ENCODE measurements at places on chromosomes 5 and 9.

- DNase-seq, result no peak
These were observed 36.1 kb upstream of the SSBP2 start for GRCh38 chr5:81786991-81787390.

- no peak for DNase-seq
These were observed 5.7 kb downstream of the RPP25L start for GRCh38 chr9:34606190-34606589.

- DNase-seq, result peak; percentile 21
These were observed 287.1 kb downstream of the TENT4A start for GRCh38 chr5:7000310-7000709.

- no peak for DNase-seq
These were observed 172.5 kb upstream of the OTULINL start for GRCh38 chr5:14408969-14409586.

GRCh38 chr9:117050007-117050406, 362.9 kb downstream of the TRIM32 start:
- no peak for DNase-seq

DNA sequence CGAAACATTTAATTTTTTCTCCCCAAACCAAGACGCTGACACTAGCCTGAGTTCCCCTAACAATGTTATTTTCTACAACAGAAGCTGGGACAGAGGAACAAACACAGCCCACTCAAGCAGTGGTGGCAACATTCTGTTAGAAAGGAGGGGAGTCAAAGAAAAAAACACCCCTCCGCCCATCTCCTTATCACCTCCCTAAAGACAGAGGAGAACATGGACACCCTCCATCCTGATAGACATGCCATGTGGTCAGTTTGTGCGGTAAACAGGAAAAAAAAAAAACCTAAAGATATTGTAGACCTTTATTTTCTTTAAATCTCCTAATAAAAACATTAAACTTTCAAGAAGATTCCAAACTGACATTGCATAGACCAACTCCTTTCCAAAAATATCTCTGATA, 2.9 kb upstream of the DPM2 start:
- no peak for DNase-seq

GRCh38 chr5:135365281-135365680, 33.8 kb downstream of the MACROH2A1 start:
- DNase-seq, result no peak

DNA sequence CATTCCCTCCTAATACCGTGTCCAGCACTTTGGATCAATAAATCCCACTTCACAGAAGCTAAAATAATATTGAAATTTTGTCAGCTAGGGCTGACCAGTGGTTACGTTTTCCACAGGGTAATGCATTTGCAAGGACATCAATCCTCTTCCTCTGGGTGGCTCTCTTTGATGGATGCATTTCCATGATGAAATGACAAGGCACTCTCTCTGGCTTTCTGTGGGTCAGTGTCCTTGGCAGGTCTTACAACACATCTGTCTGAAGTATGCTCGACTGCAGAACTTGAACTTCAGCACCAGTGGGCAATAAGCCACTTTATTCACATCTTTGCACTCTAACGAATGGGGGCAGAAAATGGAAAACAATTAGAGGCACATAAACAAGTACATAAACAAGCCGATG, 330.1 kb downstream of the ADAMTS6 start:
- DNase-seq, result no peak

DNA sequence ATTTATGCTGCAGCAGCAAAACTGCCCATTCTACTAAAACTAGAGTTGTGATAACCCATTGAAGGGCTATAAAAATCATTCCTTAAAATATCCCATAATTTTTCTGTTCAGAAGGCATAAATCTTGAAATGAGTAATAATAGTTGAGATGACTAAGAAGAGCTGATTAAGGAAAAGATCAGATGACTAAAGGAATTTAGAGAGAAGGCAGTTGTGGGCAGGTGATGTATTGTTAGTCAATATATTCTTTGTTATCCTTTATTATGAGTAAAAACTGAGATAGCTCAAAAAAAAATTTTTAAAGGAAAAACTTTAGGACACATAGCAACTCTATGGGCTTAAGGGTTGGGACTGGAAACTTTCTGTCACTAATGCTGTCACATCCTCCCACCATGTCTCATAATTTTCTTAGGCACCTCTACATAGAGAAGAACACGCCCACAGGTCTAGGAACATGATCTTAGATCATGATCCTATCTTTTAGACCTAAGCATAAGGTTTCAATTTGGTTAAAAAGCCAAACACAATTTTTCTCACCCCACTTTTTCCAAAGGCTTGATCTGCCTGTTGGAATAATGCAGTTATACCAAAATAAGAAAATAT, 597.5 kb upstream of the MEF2C start:
- DNase-seq, result no peak

DNA sequence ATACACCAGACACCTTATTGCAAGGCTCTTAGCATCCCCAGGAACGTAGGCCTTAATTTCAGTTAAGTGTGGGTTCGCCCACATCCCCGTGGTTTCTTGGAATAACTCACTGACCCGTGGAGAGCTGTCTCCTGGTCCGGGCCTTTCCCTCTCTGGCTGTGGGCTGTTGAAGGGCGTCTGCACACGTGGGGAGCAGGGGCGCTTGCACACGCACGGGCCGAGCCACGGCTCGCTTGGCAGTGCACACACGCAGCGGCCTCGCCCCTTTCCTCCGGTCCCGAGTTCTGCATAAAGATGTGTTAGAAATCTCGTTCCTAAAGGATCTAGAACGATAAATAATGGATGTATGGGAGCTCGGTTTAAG, 141.9 kb downstream of the PBX3 start:
- peak; percentile 2 for DNase-seq

- DNase-seq, result no peak
These were observed 39.6 kb downstream of the TJP2 start for GRCh38 chr9:69213647-69214046.

DNA sequence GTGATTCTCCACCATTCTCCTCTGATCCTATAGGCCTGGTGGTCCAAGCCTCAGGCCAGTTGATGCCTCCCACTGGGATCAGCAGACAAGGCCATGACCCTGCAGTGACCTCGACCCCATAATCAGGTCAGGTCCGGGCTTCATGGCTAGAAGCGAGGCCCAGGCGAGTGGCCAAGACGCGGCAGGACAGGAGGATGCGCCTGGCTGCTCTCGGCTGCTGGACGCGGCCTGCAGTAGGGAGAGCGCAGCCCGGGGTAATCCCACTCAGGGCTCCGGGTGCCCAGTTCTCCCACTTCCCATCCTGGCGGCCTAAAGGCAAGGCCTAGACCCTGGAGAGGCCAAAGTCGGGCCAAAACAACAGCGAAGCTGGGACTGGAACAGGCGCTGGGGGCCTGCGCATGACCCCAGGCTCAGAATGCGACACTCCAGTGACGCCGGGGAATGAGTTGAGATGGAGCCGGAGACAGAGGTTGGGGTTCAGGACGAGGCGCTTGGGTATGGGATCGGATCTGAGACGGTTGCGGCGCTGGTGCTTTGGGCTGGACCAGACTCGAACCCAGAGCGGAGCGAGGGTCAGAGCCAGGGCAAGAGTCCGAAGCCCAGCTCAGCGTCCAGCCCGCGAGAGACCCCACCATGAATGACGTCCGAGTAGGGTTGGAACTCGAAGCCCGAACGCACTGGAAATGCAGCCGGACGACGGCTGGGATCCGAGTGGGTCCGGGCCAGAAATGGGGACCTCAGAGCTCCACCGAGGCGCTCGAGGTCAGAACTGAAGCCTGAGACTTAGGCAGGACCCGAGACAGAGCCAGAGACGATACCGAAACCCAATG, 3.2 kb downstream of the LHX6 start:
- no peak for DNase-seq

DNA sequence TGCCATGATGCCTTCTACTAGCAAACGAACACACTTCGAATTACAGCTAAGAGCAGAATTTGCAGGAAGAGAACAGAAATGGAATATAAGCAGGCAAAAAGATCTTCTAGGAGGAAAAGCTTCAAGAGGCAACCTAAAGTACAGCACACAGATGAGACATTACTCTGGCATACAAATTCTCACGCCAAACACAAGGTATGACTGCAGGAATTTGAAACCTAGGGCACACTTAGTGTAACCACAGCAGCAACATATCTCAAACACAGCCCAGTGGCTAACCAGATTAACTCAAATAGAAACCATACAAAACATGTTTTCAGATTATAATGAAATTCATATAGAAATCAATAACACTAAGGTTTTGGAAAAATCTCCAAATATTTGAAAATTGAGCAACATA, 481.0 kb upstream of the RGMB start:
- DNase-seq, result peak; percentile 22

DNA sequence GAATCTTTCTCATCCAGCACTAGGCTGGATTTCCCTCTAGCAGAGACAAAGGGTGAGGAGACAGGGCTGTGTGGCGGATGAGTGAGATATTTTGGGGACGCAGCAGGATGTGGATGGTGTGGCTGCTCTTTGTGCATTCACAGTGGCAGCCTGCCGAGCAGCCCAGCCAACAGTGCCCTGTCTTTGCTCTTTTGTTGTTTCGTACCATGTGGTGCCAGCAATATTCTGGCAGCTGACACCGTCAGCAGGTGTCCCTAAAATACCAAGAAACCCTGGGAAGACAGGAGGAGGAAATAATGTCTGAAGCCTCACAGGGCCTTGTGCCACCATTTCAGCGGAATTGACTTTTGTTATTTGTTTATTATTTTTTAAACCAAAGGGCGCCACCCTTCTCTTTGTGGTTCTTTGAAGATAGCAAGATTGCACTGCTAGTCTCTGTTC, 141.4 kb downstream of the CCDC192 start:
- no peak for DNase-seq

DNA sequence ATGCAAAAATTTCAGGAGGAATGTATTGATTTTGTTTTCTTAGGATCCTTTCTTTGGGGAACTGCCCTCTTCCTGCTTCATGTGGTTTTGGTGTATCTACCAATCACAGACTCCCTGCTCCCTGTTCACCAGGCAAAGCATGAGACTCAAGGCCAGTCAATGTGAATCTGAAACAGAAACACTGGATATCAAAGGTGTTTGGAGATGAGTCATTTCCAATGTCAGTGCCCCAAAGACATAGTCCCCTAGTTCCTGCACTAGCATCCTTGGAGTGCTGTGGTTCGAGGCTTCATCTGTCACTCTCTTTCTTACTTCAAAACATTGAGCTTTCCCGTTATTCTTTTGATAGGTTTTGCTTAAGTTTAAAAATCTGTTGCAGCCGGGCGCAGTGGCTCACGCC, 8.1 kb downstream of the PPP3R2 start:
- DNase-seq, result peak; percentile 81

DNA sequence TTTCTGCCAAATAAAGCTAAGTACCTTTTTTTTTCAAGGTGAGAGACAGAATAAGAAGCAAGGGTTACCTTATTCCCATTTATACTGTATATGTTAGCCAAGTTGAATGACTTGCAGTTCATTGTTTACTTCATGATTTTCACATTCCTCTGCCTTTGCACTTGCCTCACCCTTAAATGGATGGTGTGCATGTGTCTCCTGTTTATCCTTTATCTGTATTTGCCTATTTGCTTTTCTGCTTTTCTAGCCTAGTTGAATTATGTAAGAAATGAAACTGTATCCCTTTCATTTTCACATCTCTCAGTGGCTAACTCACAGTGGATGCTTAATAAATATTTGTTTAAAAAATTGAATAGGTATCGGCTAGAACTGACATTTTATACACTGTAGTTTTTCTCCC, 200.8 kb upstream of the ST8SIA4 start:
- no peak for DNase-seq

DNA sequence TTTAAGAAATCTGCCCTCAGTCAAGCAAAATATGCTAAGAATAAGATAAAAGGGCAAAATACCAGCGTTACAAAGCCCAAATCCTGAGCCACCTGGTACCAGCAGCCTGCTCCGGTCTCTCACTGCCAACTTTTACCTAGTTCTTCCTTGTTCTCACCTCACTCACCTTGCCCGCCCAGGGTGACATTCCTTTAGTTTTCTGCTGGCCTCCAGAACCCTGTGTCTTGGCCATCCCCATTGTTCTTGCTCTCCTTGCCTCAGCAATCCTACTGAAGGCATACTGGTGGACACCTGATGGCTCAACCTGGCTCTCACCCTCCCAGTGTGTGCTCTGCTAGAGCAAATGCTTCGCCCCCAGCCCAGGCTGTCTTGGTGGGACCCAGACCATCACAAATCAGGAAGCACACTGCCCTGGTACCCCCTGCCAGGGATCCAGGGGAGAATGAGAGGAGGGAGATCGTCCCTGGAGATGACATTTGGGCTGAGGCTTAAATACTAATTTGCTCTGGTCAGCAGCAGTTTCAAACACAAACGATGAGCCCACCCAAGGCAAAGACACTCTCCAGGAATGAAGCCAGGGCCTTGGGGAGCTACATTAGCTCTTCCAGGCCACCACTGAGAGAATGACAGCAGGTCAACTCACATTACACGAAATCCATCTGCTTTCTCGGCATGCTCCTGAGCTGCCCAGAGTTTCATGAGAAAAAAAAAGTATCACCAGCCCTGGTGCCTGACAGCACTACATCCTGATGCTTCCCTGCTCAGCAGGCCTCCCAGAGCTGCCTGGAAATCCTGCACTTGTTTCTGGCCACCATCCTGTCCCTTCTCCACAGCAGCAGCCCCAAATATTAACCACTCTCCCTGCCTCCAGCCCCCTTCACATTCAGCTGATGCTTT, 12.2 kb upstream of the SEPTIN8 start:
- DNase-seq, result no peak

DNA sequence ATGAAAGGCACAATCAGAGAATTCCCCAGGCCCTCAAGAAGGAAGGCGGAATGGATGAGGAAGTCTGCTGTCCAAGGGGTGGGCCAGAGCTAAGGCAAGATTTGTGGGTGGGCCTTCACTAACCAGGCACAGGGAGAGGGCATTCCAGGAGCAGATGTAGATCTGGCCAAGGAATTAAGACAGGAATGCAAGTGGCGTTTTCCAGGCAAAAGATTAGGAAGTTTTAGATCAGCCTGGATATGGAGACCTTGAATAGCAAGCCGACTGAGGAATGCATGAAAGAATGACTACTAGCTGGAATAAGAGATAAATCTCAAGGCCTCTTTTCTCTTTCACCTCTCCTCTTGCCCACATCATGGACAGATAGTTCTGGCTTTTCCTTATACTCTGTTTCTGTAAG, 68.5 kb downstream of the GHR start:
- no peak for DNase-seq

DNA sequence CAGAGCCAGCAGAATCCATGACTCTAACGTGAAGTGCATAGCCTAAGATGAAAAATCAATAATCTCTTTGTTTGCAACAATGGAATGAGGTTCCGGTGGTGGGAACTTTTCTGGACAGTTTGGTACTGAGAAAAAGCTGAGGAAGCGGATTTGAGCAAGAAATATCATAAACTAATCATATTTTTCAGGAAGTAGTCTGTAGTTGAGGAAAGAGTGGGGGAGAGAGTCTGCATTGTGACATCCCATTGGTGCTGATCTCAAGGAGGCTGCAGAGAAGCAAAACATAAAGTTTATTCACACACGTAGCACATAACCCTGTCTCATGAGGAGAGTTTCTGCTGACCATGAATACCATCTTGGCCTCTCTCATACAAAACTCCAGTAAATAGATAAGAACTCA, 15.8 kb upstream of the FCHO2 start:
- no peak for DNase-seq

Data from activated CD4-positive, alpha-beta T cell treated with anti-CD3 and anti-CD28 coated beads, Interleukin-2, amount 50 U/mL, for 16 hours (primary cell).